CD14-positive monocyte (primary cell): ENCODE measurements at places on chromosomes 2 and 18.
A peak's percentile ranks its signal among the peaks of the same experiment; 100 is the strongest.

- DNase-seq: peak; percentile 66
These were observed 16.0 kb upstream of the RPE start for GRCh38 chr2:209986415-209986814.

DNA sequence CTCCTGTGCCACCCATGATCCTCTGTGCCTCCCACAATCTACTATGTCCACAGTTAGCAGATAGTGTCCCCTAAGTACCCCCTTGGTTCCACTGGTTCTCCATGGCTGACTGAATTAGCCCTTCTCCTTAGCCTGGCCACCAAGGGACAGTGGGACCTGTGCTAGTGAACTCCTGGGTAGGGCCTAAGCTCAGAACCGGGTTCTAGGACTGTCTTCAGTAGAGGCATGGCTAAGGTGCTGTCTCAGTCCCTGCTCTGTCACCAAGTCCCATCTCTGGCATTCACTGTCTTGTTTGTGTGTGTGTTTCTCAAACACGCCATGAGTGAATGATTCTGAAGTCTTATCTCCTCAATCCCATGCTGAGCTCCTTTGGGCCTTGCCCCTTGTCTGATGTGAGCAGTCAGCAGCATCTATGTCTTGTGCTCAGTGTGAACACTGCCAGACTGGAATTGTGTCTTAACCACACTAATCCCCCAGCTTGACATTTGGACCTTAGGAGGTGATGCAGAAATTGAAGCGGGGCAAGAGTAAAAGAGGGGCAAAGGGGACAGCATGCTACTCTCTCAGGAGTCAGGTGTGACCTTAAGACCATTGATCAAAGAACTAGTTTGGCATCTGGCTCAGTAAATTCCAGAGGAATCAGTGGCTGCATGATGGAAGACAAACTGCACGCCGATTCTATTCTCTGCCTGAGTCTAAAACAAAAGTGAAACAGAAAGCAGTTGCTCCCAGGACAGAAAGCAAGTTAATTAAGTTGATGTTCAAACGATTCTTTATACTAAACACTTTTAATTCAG, 190.5 kb downstream of the ALPK2 start:
- no peak for DNase-seq

- no peak for DNase-seq
These were observed 862.4 kb upstream of the ACVR2A start for GRCh38 chr2:146982393-146982846.

DNA sequence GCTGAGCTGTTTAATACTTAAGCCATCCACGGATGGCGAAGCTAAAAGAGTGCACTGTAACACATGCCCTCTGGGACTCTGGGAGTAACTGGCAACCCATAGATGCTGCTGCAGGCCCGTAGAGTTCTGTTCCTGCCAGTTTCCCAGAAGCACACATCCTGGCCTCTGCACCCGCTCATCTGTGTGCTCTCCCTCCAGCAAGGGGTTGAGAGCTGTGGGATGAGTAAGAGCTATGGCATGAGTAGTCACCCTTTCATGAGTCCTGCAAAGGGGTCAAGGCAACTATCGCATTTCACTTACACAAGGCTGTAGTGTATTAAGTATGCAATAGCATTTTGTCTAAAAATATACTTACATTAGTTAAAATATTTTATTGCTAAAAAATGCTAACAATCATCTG, 1341.8 kb upstream of the NXPH2 start:
- DNase-seq: no peak
